Omental fat pad (tissue), 4 donors: ENCODE measurements at places on chromosomes 13 and 19. TPM values are rescaled to one million over a fixed set of nuclear protein-coding genes. Genes with fewer than 3 reads are reported as not detected.

LINGO3 gene
- total RNA-seq: not detected

FGF21 gene
- total RNA-seq: not detected

SKA3 gene
- total RNA-seq: 1.9 TPM

DNA sequence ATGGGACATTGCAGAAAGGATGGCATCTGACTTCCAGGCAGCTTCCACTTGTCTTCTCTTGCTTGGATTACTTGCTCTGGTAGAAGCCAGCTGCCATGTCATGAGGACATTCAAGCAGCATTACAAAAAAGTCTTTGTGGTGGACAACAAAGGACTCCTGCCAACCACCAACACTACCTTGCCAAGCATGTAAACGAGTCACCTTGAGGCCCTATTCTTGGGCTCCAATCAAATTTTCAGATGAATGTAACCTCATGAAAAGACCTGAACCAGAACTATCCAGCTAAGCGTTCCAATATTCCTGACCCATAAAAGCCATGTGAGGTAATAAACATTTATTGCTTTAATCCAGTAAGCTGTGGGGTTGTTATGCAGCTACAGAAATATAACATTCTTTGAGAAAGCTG lies 12.5 kb downstream of the PROSER1 start:
- DNase-seq: no peak

DNA sequence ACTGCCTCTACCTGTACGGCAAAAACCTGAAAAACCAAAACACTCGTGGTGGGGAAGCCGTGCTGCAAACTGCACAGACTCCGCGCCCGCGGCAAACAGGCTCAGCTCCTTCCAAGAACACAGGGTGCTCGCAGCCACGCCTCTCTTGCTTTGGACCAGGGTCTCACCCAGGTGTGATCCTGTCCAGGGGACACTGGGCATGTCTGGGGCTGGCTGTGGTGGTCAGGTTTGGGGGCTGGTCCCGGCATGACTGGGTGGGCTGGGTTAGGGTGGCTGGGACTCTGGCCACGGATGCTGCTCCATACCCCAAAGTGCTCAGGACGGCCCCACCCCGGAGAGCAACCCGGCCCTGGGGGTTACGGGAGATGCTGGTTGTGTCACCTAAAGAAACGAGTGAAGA lies 13.9 kb downstream of the GPX4 start:
- DNase-seq: no peak

GRCh38 chr13:29564818-29565217 lies 30.7 kb downstream of the SLC7A1 start:
- no peak for DNase-seq

- no peak for DNase-seq
Measured at GRCh38 chr13:29567411-29567810, 28.1 kb downstream of the SLC7A1 start.

GRCh38 chr13:108895220-108895704 lies 265.9 kb downstream of the MYO16 start:
- DNase-seq: no peak

- DNase-seq: no peak
Measured at GRCh38 chr13:30915691-30916541, 9.8 kb downstream of the MEDAG start.

DNA sequence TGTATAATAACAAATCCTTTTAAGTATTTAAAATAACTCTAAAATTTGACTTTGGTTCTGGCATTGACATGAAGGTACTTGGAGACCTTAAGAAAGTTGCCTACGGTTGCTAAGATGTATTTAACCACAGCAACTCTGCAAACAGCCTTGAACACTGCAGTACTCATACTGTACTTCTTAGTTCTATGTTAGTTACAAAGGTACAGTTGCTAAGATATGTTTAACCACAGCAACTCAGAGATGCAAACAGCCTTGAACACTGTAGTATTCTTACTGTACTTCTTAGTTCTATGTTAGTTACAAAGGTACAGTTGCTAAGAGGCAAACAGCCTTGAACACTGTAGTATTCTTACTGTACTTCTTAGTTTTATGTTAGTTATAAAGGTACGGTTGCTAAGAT lies 268.3 kb upstream of the MIR17HG start:
- no peak for DNase-seq
